DMS53 (cell line): ENCODE measurements at places on chromosomes 1 and 21.

- no peak for DNase-seq
Observed at GRCh38 chr1:2388004-2388913, 3.1 kb downstream of the MORN1 start.

- no peak for DNase-seq
Observed at GRCh38 chr1:229689904-229690303, 63.9 kb downstream of the URB2 start.

- DNase-seq, result peak; percentile 94
Observed at GRCh38 chr1:67652800-67653199, 32.2 kb upstream of the GADD45A start.

DNA sequence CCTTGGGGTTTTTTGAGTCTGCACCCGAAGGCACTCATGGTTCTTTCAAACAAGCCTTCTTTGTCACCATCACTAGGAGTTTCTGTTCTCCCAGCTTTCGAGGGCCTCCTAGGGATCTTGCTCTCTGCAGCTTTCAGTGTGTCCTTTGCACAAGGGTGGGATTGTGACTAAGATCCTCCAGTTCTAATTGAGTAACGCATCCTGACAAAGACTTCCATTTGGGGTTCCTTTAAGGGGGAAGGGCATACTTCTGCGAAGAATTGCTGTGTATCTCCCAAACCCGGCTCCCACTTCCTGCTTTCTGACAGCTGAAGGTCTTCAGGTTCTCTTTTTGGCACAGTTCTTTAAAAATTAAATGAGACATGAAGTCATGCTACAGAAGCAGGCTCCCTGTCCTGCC lies 139.4 kb downstream of the EDEM3 start:
- DNase-seq, result no peak

GRCh38 chr1:185788386-185788785 lies 54.2 kb downstream of the HMCN1 start:
- DNase-seq, result no peak

- DNase-seq, result peak; percentile 53
Observed at GRCh38 chr21:41068496-41068895, 99.5 kb upstream of the BACE2 start.

GRCh38 chr1:50438945-50439344 lies 15.7 kb upstream of the DMRTA2 start:
- DNase-seq, result peak; percentile 32

- no peak for DNase-seq
Observed at GRCh38 chr1:223230161-223230881, 87.3 kb upstream of the TLR5 start.

GRCh38 chr1:168297019-168297730 lies 16.5 kb downstream of the TBX19 start:
- DNase-seq, result peak; percentile 27

- DNase-seq, result peak; percentile 69
Observed at GRCh38 chr1:159214149-159214760, 9.6 kb downstream of the ACKR1 start.

GRCh38 chr21:36254106-36254941 lies 65.7 kb upstream of the MORC3 start:
- DNase-seq, result no peak

DNA sequence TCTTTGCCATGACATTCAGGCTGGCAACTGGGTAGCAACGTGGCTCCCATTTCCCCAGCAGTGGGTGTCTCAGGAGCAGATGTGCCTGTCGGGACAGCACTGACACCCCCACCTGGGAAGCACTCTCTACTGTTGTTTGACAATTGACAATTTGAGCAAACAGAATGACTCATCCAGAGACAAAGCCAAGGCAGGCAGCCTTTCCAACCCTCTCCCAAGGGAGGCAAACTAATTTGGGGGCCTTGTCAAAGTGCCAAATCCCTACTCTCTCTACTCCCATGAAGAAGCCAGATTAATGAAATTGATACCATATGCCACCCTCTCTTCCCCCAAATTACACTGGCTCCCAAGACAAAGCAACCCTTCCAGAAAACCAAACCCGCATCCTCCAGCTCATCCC lies 65.6 kb downstream of the GRIK3 start:
- peak; percentile 47 for DNase-seq

DNA sequence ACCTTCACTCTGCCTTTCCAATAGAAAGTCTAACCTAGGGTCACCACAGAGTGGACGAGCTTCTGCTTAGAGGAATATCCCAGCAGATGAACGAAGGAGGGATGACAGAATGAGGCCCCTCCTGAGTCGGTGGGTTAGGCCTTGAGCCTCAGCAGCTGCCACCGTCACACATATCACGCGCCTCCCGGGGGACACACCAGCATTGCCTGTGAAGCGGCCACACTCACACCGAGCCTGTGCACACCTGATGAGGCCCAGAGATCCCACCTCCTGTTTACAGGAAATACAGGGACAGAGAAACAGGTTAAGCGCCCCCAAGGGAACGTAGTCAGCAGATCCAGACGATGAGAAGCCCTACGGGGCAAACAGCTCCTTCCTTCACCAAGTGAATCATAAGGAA lies 25.1 kb upstream of the LRRC47 start:
- no peak for DNase-seq

DNA sequence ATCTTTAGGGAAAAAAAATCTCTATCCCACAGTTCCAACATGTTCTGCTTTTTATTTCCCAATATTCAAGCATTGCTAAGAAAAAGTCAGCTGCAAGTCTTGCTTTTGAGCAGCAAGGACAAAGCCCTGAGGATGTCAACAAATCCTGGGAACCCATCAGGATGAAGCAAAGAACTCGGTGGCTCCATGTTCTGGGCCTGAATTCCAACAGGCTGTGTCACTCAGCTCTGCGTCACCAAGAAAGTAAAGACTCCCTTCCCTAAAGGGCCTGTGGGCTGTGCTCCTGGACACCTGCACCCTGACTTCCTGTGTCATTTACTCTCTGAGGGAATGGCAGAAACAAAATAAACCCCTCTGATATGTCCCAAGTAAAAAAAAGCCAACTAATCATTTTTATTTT lies 95.5 kb downstream of the TIAM1 start:
- DNase-seq, result no peak

DNA sequence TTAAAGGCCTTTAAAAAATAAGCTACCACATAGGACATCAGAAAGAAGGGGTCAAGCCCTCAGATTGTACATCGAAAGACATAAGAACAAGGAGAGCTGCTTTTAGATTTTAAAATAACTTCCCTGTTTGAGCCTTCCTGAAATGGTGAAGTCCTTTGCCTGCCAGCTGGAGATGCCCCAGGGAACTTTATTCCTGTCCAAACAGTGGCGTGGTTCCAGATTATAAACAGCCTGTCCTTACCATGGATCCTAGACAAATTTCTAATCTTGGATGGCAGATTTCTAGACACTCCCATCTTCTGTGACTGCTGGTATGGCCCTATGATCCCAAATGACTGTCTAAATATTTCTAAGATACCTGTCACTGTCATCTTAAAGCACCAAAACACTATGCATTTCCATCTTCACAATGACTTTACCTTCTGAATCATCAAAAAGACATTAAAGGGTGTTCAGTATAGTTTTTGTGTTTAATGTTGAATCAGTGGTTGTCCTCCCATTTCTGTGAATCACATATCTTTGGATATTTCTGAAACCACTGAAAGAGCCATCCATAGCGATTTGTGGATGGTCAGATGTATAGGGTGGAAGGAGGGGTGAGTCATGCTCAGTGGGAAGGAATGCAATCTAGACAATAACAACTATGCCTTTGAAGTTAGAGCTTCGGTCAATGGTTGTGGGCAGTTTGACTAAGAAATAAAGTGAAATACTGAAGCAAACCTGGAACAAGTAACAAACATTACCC lies 23.2 kb downstream of the ILDR2 start:
- DNase-seq, result no peak

GRCh38 chr1:29712284-29712651 lies 475.9 kb downstream of the PTPRU start:
- no peak for DNase-seq

DNA sequence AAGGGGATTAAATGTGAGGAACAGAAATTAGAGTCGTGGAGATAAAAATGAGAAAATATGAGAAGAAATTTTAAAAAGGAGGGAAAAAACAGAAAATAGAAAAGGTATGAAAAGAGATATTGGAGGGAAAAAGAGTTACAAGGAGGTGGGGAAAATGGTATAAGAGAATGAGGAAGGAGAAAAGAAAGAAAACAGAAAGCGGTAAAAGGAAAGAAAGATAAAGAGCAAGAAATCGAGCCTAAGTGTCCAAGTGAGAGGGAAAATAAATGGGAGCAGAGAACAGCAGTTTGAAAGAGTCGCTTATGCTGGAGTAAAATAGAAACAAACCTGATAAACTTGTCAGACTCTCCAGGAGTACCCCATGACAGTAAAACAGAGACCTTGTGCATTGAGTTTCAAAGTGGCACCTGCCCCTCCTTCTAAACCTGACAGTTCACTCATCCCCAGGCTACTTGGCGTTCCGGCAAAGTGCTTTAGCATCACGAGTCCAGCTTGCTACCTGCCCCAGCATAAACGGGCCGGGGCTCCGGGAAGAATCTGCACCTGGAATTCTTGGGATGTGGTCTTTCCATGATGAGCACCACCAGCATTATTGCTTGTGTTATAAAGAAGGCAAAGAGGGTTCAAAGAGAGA lies 585 bp downstream of the NEGR1 start:
- DNase-seq, result peak; percentile 82

- peak; percentile 54 for DNase-seq
Observed at GRCh38 chr1:232302376-232303221, 327.3 kb downstream of the SIPA1L2 start.

DNA sequence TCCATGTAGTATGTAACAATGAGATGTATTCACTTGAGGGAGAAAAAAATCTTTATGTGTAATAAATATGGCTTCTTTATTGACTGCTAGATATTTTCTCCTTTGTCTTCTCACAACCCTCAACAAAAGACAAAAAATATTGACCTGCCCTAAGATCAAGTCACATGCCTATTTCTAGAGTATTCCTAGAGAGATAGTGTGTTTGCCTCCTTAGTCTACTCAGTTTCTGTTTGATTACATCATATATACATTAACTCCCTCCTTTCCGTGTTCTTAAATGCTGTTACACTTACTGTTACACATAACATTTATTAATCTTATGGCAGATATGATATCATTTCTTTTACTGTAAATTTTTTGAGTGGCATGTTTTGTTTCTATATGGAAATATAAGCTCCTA lies 281.6 kb upstream of the RGS18 start:
- no peak for DNase-seq

- no peak for DNase-seq
Observed at GRCh38 chr21:42223826-42224575, 5.1 kb downstream of the ABCG1 start.

GRCh38 chr1:109498161-109498801 lies 4.4 kb downstream of the CYB561D1 start:
- peak; percentile 86 for DNase-seq

GRCh38 chr1:4057603-4058002 lies 157.5 kb upstream of the C1orf174 start:
- DNase-seq, result no peak

- no peak for DNase-seq
Observed at GRCh38 chr1:245541369-245541768, 386.6 kb downstream of the KIF26B start.

- DNase-seq, result no peak
Observed at GRCh38 chr1:201749059-201749690, 79.8 kb upstream of the IPO9 start.

- DNase-seq, result no peak
Observed at GRCh38 chr1:76227621-76228020, 153.1 kb downstream of the ST6GALNAC3 start.

DNA sequence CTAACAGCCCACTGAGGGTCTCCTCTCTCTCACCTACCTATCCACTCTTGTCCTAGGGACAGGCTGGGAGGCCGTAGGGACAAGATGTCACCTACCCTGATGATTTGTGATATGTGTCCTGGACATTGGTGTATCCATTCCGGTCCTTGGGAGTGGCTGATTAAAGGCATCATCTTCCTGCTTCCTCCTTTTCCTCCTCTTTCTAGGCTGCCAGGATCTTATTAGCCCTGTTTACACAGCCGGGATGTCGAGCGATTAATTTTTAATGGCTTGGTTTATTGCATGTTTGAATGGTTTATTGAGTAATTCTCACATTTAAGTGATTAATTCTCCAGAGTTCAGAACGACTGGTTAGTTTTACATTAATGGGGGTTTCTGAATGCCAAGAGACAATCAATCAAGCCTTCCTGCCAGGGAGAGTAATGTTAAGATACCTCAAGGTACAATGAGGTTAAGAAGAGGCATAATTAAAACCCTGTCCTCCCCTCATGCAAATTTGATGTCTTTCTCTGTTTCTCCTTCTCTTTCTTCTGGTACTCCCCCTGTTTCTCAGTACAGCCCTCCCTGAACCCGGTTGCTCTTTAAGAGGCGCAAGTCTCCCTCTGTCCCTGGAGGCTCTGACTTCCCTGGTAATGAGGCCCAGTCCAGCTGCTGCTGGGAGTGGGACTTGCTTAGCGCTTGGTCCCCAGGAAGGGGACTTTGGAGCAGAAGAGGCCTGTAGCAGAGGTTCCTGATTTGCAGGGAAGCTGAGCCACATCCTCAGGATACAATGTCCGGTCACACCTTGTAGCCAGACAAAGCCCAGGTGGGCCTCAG lies 50.9 kb downstream of the ACTL8 start:
- no peak for DNase-seq

GRCh38 chr21:26280775-26281174 lies 110.2 kb upstream of the APP start:
- no peak for DNase-seq

DNA sequence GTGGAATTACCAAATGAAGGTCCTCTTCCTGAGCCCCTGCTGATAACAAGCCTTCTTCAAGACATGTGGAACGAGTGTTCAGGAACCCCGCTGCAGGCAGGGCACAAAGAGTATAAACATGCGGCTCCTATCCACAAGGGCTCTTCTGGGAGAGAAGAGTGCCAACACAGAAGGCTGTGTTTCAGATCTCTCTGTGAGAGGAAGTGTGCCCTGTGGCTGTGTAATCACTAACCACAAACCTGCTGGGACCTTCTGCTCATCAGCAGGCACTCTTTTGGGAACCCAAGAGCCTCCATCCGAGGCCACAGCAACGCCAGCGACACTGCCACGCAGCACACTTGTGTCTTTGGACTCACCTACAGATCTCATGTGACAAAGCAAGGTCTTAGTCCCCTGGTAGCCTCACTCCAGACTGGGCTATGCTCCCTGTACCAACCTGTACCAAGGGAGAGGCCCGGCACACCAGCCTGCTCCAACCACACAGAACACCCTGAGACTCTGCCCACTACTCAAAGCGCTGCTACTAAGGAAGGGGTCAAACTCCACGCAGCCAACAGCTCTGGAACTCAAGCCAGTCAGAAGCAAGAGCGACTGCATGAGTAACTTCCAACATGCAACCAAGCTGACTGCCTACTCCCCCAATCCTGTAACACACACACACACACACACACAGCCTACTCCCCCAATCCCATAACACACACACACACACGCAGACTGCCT lies 7.8 kb downstream of the PTTG1IP start:
- DNase-seq, result no peak

DNA sequence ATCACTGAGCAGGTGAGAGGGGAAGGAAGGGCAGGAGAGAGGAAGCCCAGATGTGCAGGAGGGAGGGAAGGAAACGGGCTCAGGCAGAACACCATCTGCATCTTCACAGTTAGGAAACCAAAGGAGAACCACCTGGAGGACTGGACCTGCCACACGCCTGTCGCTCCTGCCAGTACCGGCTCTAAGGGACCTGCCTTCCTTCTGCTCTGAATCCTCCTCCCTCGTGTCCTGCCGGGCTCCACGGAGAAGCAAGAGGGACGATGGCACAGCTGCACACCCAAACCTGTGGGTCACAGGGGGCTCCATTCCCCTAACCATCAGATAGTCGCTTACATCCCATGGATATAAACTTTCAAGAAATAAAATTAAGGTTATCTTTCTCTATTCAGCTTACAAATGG lies 56.1 kb downstream of the TOR1AIP2 start:
- DNase-seq, result no peak

- DNase-seq, result no peak
Observed at GRCh38 chr1:226520640-226521355, 27.8 kb upstream of the STUM start.
